ENCODE measurements at places on chromosomes 12 and 14. TPM values are rescaled to one million over a fixed set of nuclear protein-coding genes. Genes with fewer than 3 reads are reported as not detected.

The TAS2R13 gene
- 1.8 TPM for total RNA-seq

The ERC1 gene
- 22.7 TPM for total RNA-seq

The RNASE8 gene
- total RNA-seq: not detected

The SIX6 gene
- not detected for total RNA-seq

The ADAM21 gene
- total RNA-seq: 0.18 TPM

The GYS2 gene
- not detected for total RNA-seq

The EIF2S3B gene
- total RNA-seq: 0.99 TPM

The IRAK3 gene
- 5.6 TPM for total RNA-seq

The KRT85 gene
- total RNA-seq: not detected

The KRT75 gene
- not detected for total RNA-seq

The VWF gene
- 1,224 TPM for total RNA-seq

The RIN3 gene
- 4.9 TPM for total RNA-seq

The NTN4 gene
- total RNA-seq: 92.9 TPM

The SOX5 gene
- 0.28 TPM for total RNA-seq

The AQP6 gene
- total RNA-seq: not detected

The GZMB gene
- not detected for total RNA-seq

The KCNK13 gene
- total RNA-seq: not detected

The FGF23 gene
- not detected for total RNA-seq

The MYO1H gene
- not detected for total RNA-seq

The RAPGEF3 gene
- 26.9 TPM for total RNA-seq

The TMEM229B gene
- total RNA-seq: 0.19 TPM

The ABHD12B gene
- not detected for total RNA-seq

The OTOGL gene
- 1.4 TPM for total RNA-seq

The SMIM41 gene
- not detected for total RNA-seq

The CD163 gene
- total RNA-seq: not detected

The ANKRD13A gene
- total RNA-seq: 26.6 TPM

The COCH gene
- total RNA-seq: 0.09 TPM

The PTCSC3 gene
- total RNA-seq: not detected

The GALC gene
- 17.7 TPM for total RNA-seq

The PROX2 gene
- not detected for total RNA-seq

The ACTN1 gene
- total RNA-seq: 257 TPM

The MDGA2 gene
- total RNA-seq: not detected

The PRH2 gene
- not detected for total RNA-seq

The PLA2G1B gene
- total RNA-seq: not detected

The CEBPE gene
- total RNA-seq: not detected

The CRACR2A gene
- 7.8 TPM for total RNA-seq

The CCDC197 gene
- not detected for total RNA-seq

The SLC41A2 gene
- total RNA-seq: 7.5 TPM

The OR4K15 gene
- not detected for total RNA-seq

The CCDC196 gene
- not detected for total RNA-seq

The FOXG1 gene
- not detected for total RNA-seq

The KCNA1 gene
- not detected for total RNA-seq

The RBP5 gene
- 0.19 TPM for total RNA-seq

The RERG gene
- total RNA-seq: not detected

The TESPA1 gene
- not detected for total RNA-seq

The HCAR1 gene
- total RNA-seq: under 0.01 TPM

The DUSP6 gene
- 246 TPM for total RNA-seq

The TAS2R42 gene
- total RNA-seq: not detected

The ADCY6 gene
- total RNA-seq: 34.6 TPM

The ST8SIA1 gene
- 0.09 TPM for total RNA-seq

The FBXW8 gene
- total RNA-seq: 14.7 TPM

The USP44 gene
- 0.85 TPM for total RNA-seq

The IFNG gene
- total RNA-seq: not detected
